Liver (tissue), 10 donors: ENCODE measurements at places on chromosomes 16 and 17. TPM values are rescaled to one million over a fixed set of nuclear protein-coding genes. Genes with fewer than 3 reads are reported as not detected.

TP53TG3B gene
- not detected for polyA plus RNA-seq

TBX21 gene
- not detected for polyA plus RNA-seq

KRTAP4-9 gene
- polyA plus RNA-seq: not detected

MED9 gene
- 6.4 TPM for polyA plus RNA-seq

EFNB3 gene
- polyA plus RNA-seq: 0.80 TPM
